ENCODE measurements at places on chromosomes 13 and 19. TPM values are rescaled to one million over a fixed set of nuclear protein-coding genes. Genes with fewer than 3 reads are reported as not detected.

GRCh38 chr19:15216363-15216762 is 15.6 kb upstream of the NOTCH3 start:
- no peak overlapping the region for H3K27ac ChIP-seq
- H3K4me1 ChIP-seq, result no peaks in the 10 kb centered on the region
- H3K27me3 ChIP-seq, result no peaks in the 10 kb centered on the region

- DNase-seq, result no peak
- no peaks in the 10 kb centered on the region for H3K36me3 ChIP-seq
- H3K4me1 ChIP-seq, result no peaks in the 10 kb centered on the region
- no peak overlapping the region for H3K27ac ChIP-seq
- no peak overlapping the region for H3K4me3 ChIP-seq
Measured at GRCh38 chr13:43472980-43473379, 313.8 kb downstream of the ENOX1 start.

DNA sequence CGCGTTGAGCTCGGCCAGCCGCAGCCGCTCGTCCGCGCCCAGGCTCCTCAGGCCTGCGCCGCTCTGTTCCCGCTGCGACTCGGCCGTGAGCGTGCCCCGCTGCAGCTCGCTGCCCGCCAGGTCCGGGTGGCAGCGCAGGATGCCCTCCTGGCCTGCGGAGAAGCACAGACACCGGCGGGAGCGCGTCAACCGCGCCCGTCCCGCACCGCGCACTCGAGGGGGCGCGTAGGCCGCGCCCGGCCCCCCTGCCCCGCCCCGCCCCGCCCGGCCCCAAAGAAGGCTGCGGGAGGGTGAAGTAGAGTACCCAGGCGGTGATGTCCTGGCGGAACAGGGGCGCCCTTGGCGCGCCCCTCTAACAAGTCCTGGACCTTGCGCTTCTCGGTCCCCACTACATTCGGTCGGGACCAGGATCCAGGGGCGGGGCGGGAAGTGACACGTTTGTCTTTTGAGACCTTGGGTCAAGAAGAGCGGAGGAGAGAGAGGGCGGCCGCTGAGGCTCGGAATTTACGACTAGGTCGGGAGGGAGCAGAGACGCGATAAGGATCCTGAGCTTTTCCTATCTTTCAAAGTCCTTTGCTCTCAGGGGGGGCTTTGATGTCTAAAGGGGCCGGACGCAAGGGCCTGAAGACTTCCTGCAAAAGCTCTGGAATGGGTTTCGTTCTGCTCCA is 9.3 kb upstream of the CDX2 start:
- H3K4me3 ChIP-seq, result no peak overlapping the region
- H3K4me1 ChIP-seq, result peaks cover 26% of the 10 kb centered on the region
- no peaks in the 10 kb centered on the region for H3K36me3 ChIP-seq
- DNase-seq, result no peak
- no peak overlapping the region for H3K27ac ChIP-seq

DNA sequence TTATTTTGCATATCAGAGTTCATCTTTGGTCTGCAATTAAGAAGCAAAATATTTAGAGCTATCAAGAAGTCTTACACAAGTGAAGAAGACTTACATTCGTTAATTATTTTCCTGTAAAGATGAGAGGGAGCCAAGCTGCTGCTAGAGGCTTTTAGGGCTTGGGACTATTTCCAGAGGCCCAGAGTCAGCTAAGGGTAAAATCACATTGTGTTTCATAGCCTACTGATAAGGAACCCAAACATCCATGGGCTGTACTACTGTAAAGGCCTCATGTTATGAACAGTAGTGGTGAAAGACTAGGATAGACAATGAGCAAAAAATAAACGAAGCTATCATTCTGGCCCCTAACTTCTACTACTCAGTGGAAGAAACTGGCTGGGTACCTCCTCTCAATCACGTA is 10.9 kb upstream of the TEX30 start:
- no peak for DNase-seq
- H3K27ac ChIP-seq, result no peak overlapping the region
- peaks cover 14% of the 10 kb centered on the region for H3K4me1 ChIP-seq
- H3K27me3 ChIP-seq, result no peaks in the 10 kb centered on the region
- H3K4me3 ChIP-seq, result no peak overlapping the region

DNA sequence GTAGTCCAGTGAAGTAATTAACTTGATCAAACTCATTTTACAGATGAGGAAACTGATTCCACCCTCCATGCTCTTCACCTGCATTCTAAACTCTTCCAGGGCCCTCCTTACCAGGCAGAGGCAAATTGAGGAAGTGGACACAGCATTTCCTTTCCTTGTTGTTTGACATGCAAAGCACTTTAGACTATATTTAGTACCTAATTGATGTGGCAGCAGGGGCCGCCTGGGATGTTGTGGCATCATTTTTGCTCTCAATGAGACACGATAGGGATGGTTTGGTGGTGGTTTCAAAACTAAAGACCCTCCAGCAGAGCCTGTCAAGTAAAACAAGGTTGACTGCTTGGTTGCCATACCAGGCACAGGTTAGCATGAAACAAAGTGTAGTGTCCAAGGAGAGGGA is 7.9 kb downstream of the SIPA1L3 start:
- H3K4me1 ChIP-seq, result peaks cover 7% of the 10 kb centered on the region
- no peaks in the 10 kb centered on the region for H3K36me3 ChIP-seq
- no peaks in the 10 kb centered on the region for H3K27me3 ChIP-seq

DNA sequence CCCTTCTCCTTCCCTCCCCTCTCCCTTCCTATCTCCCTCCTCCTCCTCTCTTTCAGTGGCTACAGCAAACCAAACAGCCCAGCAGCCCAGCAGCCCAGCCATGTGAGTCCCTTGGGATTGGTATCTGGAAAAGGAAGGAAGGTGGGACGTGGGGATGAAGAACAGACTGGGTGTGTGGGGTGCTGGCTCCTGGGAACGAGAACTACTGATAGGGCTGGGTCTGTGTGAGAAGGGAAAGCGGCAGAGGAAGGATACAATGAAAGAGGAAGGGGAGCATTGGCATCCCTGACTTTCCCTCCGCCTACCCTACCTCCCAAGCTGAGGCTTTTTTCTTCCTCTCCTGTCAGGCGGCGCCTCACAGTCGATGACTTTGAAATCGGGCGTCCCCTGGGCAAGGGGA is 863 bp downstream of the AURKC start:
- no peak overlapping the region for H3K4me3 ChIP-seq
- H3K36me3 ChIP-seq, result no peaks in the 10 kb centered on the region
- no peaks in the 10 kb centered on the region for H3K4me1 ChIP-seq
- no peaks in the 10 kb centered on the region for H3K27me3 ChIP-seq
- DNase-seq, result no peak

- H3K4me3 ChIP-seq, result no peak overlapping the region
- no peak for DNase-seq
- H3K27me3 ChIP-seq, result no peaks in the 10 kb centered on the region
- no peaks in the 10 kb centered on the region for H3K36me3 ChIP-seq
- no peaks in the 10 kb centered on the region for H3K4me1 ChIP-seq
Measured at GRCh38 chr13:56886398-56886797, 254.3 kb upstream of the PRR20A start.

GRCh38 chr13:21882766-21883165 is 211.9 kb downstream of the FGF9 start:
- H3K4me3 ChIP-seq, result no peak overlapping the region
- no peaks in the 10 kb centered on the region for H3K27me3 ChIP-seq
- DNase-seq, result no peak
- H3K4me1 ChIP-seq, result no peaks in the 10 kb centered on the region
- no peaks in the 10 kb centered on the region for H3K36me3 ChIP-seq
- no peak overlapping the region for H3K27ac ChIP-seq

- H3K4me3 ChIP-seq, result no peak overlapping the region
- H3K36me3 ChIP-seq, result no peaks in the 10 kb centered on the region
- peak; percentile 80 for DNase-seq
- peak overlapping the region; percentile 73 for H3K27ac ChIP-seq
- peaks cover 22% of the 10 kb centered on the region for H3K4me1 ChIP-seq
Measured at GRCh38 chr13:43307921-43308433, 284.6 kb downstream of the DNAJC15 start.

- H3K27me3 ChIP-seq, result no peaks in the 10 kb centered on the region
- H3K27ac ChIP-seq, result no peak overlapping the region
- H3K4me1 ChIP-seq, result no peaks in the 10 kb centered on the region
- no peaks in the 10 kb centered on the region for H3K36me3 ChIP-seq
- no peak for DNase-seq
Measured at GRCh38 chr13:79440958-79441528, 35.0 kb upstream of the RBM26 start.

GRCh38 chr13:98327371-98328270 is 150.6 kb upstream of the RNF113B start:
- no peak overlapping the region for H3K27ac ChIP-seq
- H3K4me1 ChIP-seq, result no peaks in the 10 kb centered on the region
- no peaks in the 10 kb centered on the region for H3K36me3 ChIP-seq
- no peak for DNase-seq
- H3K4me3 ChIP-seq, result no peak overlapping the region

DNA sequence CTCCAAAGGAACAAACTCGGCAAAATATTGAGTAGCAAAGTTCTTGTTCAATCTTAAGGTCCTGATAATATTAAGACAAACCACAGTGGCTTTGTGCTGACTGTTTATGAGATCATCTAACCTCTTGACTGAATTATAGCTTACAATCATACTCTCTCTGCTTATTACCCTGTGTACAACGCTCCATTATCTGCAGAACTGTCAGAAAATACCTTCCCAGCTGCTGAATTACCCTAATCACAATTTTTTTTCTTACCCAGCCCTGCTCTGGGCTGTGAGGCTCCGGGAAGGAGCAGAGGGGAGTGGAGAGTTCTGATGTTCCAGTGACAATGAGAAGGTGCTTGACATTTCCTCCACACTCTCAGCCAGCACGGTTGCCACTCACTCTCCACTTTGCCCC is 64.8 kb downstream of the DCT start:
- H3K4me3 ChIP-seq, result no peak overlapping the region
- DNase-seq, result no peak
- peaks cover 13% of the 10 kb centered on the region for H3K27me3 ChIP-seq

DNA sequence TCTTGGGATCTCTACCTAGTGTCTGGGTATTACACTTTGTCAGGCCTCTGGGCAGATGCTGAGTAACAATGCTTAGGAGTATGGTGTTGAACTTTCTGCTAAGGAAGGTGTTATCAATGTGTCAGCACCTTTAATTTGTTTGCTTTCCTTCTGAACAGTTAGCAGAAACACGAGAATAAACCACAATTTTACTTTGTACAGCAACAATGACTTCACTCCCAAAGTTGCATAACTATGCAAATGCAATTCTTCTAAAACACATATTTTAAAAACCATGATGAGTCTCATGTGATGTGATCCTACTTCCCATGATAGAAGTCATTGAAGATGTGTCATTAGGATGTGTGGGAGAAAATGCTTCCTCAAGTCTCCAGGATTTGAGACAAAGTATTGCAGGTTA is 155.0 kb downstream of the POSTN start:
- H3K27me3 ChIP-seq, result no peaks in the 10 kb centered on the region
- DNase-seq, result no peak
- no peak overlapping the region for H3K27ac ChIP-seq
- H3K4me1 ChIP-seq, result no peaks in the 10 kb centered on the region

- no peak for DNase-seq
- H3K4me3 ChIP-seq, result no peak overlapping the region
- H3K27ac ChIP-seq, result no peak overlapping the region
- no peaks in the 10 kb centered on the region for H3K27me3 ChIP-seq
Measured at GRCh38 chr13:26839682-26840081, 79.1 kb upstream of the GPR12 start.

DNA sequence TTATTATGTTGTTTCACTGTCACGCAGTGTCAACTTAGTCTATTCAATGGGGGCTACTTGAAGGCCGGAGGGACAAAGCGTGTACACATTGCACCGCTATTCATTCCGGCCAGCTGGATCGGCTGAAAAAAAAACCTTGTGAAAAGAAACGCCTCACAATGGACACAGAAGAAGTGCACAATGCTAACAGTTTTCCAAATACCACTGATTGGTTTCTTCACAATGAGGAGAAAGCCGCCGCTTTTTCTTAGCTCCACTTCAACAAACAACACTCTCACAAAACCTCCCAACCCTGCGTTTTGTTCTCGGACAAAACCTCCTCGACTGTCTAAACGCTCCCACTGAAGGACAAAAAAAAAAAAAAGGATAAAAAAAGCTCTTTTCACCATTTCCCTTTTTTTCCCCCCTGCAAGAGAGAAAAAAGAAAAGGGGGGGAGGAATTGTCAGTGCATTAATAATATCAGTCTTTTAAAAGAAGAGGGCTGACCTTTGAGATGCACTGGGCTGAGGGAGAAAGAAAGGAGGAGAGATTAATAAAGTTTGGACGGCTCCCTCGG is 5.4 kb downstream of the SOX21 start:
- H3K27me3 ChIP-seq, result peaks cover 97% of the 10 kb centered on the region
- no peak overlapping the region for H3K27ac ChIP-seq
- no peak overlapping the region for H3K4me3 ChIP-seq
- H3K4me1 ChIP-seq, result peaks cover 33% of the 10 kb centered on the region

GRCh38 chr13:46603165-46603603 is 50.2 kb downstream of the LRCH1 start:
- no peak overlapping the region for H3K27ac ChIP-seq
- no peaks in the 10 kb centered on the region for H3K36me3 ChIP-seq
- peaks cover 93% of the 10 kb centered on the region for H3K4me1 ChIP-seq
- DNase-seq, result no peak
- H3K27me3 ChIP-seq, result no peaks in the 10 kb centered on the region

DNA sequence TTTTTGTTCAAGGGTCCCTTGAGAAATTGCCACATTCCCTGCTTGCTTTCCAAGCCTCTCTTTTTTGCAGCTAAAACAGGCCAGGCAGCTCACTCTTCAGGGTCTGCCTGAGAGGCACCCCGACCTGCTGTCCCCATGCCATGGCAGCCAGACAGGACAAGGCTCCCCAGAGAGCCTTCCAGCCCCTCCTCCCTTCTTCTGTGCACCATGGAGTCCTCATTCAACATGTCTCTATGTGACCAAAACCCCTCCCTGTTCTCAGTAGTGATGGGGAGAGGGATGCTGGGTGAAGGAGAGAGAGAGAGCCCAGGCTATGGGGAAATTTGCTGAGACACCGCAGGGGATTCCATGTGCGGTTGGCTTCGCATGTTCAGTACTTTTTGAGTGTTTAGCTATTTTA is 384.2 kb upstream of the ZNF507 start:
- H3K27ac ChIP-seq, result no peak overlapping the region
- H3K4me3 ChIP-seq, result no peak overlapping the region
- DNase-seq, result no peak
- no peaks in the 10 kb centered on the region for H3K36me3 ChIP-seq
- H3K27me3 ChIP-seq, result no peaks in the 10 kb centered on the region
- no peaks in the 10 kb centered on the region for H3K4me1 ChIP-seq

DNA sequence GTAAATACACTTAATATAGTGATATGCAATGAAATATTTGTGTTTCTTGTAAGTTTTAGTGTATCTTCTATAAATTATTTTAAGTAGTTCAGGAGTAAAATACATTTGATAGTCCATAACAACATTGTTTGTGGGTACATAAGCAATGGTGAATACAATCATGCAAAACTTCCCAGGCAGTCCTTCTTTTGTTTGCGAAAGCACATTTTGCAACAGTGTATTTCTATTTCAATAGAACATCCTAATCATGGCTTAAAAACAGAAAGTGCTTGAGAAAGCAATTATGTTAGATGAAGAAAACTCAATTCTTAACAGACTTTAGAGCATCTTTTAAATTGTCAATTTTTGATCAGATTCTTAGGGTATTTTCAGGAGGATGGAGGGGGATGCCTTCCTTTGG is 155.6 kb downstream of the POSTN start:
- H3K4me1 ChIP-seq, result no peaks in the 10 kb centered on the region
- no peaks in the 10 kb centered on the region for H3K27me3 ChIP-seq
- H3K4me3 ChIP-seq, result no peak overlapping the region
- no peak overlapping the region for H3K27ac ChIP-seq
- DNase-seq, result no peak

KLK2 gene
- not detected for total RNA-seq

KLK7 gene
- not detected for total RNA-seq

SLC8A2 gene
- total RNA-seq, result 0.15 TPM

SIGLECL1 gene
- total RNA-seq, result not detected

PTPRH gene
- 6.9 TPM for total RNA-seq

PODNL1 gene
- total RNA-seq, result 0.79 TPM

IFNL1 gene
- total RNA-seq, result not detected

HSD17B14 gene
- total RNA-seq, result 2.8 TPM

BSPH1 gene
- not detected for total RNA-seq

TMPRSS9 gene
- not detected for total RNA-seq

SIGLEC7 gene
- not detected for total RNA-seq
